ENCODE measurements at places on chromosomes 2 and 18. TPM values are rescaled to one million over a fixed set of nuclear protein-coding genes. Genes with fewer than 3 reads are reported as not detected.

HOXD13 gene
- not detected for total RNA-seq

HOXD3 gene
- not detected for total RNA-seq

DNA sequence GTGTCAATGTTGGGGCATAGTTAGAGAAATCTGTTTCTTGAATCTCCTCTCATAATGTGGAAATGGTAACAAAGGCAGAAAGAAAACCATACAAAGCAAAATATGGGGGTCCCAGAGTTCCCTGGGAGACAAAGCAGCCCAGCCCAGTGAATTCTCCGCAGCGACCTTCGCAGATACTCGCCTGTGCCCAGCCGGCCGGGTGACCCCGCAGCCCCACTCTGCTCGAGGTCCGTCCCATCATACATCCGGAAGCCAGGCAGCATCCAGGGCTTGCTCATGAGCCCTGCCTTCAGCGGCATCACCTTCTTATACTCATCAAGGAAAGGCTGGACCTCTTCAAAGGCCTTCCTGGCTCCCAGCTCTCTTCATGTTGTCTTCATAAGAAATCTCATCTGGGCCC lies 774.8 kb upstream of the ID2 start:
- DNase-seq, result no peak

DNA sequence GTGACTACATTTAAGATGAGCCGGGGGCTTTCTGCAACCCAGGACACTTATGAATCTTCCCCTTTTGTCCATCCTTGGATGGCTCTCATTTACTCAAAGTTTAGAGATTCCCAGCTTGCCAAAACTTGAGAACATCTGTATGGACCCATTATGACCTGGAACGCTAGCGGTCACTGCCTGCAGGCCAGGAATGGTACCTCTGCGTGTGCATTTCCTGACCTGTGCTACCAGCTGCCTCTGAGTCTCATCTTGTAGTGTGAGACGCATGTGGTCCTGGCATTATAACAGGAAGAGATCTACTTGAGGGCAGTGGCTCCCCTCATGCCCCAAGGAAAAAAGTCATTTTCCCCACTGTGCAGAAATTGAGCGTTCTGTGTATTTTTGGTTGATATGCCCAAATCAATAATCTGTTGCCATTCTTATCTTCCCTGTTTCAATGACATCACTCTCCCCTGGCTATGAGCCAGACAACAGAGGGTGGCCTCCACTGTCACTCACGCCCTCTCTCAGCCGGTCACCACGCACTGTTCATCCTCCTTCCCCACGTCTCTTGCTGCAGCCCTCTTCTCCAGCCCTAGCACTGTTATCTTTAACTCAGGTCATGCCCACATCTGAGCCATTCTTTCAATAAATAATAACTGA lies 28.5 kb upstream of the NPAS2 start:
- DNase-seq, result no peak

GRCh38 chr2:227287771-227288170 lies 37.3 kb upstream of the MFF start:
- no peak for DNase-seq

DNA sequence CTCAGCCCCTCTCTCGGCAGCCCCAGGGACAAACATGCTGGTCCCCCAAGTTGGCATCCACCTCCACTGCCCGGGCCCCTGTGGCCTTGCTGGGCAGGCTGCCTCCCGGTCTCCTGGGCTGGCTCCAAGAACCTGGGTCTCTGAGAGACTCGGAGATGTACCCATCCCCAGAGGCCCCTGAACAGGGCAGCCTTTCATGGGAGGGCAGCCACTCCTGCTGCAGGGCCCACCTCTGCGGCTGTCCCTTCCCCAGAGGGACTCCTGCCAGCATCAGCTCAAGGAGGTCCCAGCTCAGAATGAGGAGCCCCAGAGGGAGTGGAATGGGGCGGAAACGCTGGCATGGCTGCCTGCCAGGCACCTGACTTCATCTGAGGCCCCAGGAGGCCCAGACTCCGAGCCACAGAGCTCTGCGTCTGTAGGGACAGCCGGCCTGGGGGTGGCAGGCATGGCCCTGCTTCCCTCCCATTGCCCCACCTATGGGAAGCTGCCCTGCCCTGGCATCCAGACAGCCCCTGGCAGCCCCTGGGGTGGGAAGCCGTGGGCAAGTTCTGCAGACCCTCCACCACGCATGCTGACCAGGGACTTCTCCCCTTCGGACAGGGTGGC lies 857 bp upstream of the CROCC2 start:
- DNase-seq, result no peak

DNA sequence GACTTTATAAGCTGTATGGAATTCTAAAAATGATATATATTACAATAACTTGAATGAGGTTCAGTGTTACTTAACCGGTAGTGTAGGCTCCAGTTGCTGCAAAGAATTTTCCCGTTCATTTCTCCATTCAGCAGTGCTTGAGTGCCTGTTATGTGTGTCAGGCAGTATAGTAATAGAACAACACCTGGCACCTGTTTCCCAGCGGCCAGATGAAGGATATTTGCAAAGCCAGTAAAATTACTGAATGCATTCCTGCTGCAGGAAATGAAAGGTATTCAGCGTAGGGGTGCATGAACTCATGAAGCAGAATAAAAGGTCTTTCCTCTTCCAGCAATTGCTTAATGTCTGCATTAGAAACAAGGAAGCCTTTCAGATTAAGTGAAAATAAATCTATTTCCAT lies 18.8 kb downstream of the YPEL5 start:
- no peak for DNase-seq

All from IMR-90 (cell line).